ENCODE measurements at places on chromosomes 6 and 20.

DNA sequence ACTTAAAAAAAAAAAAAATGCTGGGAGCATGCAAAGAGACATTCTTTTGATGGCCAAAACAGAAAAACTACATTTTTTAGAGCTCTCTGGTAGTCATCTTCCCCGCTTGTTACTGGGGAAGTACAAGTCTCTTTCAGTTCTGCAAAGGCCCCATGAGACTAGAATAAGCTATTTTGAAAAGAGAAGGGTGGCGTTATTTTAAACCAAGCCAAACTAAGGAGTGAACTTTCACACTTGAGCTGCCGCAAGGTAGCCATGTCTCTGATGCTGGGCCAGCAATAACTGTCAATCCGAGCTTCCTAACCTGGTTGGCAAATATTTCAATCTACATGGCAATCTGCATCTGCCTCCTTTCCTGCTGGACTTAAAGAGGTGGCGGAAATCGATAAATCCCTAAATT lies 96.7 kb downstream of the L3MBTL3 start:
- no peak for DNase-seq

DNA sequence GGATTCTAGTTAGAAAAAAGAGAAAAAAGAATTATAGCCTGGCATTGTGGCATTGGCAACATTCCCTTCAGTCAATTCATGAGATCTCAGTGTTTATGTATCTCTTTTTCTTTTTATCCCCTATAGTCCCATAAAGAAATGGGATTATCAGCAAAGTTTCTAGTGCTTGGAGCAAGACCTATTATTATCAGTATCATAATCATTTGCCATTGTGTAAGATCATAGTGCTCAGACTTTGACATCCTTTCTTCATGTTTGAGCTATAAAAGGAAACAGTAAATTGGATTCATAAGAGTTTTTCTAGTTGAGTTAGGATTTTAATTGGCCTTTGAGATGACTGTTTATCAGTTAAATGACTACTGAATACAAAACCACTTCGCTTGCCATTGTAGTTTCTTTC lies 295.6 kb downstream of the GRIK2 start:
- DNase-seq: no peak

DNA sequence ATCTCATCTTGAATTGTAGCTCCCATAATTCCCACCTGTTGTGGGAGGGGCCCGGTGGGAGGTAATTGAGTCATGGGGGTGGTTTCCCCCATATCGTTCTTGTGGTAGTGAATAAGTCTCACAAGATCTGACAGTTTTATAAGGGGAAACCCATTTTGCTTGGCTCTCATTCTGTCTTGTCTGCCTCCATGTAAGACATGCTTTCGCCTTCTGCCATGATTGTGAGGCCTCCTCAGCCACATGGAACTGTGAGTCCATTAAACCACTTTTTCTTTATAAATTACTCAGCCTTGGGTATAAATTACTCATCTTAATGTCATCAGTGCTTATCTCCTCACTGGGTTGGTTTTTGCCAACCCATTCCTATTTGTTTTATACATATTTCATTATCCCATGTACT lies 142.0 kb upstream of the GMDS start:
- DNase-seq: no peak

DNA sequence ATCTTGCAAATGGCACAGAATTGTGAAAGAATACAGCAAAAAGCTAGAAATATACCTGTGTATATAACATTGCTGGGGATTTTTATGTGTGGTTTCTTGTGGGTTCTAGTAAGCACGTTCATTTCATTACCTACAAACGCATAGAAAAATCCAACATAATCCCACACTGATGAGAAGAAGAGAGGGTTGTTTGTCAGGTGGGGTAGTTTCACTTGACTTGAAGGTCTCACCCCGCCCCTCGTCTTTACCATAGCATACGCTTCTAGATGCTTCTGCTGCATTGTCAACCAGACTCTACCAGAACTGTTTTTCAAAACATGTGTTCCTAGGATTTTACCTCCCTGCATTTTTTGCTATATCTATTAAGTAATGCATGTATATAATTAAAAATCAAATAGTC lies 284.1 kb upstream of the TAB2 start:
- DNase-seq: no peak

- DNase-seq: no peak
These were observed 114.3 kb upstream of the ZFP64 start for GRCh38 chr20:52305858-52306257.

GRCh38 chr20:49285813-49286494 lies 8.1 kb upstream of the ZNFX1 start:
- DNase-seq: no peak

DNA sequence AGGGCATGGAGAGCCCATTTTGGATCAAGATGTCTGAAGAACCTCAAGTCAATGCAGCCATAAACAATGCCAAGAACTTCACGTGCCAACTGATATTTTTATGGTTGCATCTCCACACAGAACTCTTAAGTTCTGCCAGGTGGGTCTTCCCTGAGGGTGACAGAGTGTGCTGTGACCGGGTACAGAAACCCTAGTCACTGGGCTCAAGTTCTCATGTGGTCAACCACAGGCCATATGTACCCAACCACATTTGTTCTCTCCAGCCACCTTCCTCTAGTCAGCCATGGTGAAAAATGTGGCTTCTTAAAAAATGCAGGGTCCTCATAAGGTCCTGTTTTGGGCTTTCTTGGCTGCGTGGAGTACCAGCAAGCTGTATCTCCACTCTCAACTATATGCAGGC lies 48.9 kb downstream of the CLIC5 start:
- no peak for DNase-seq

- DNase-seq: peak; percentile 77
These were observed 180.2 kb downstream of the PACRG start for GRCh38 chr6:162907876-162908481.

DNA sequence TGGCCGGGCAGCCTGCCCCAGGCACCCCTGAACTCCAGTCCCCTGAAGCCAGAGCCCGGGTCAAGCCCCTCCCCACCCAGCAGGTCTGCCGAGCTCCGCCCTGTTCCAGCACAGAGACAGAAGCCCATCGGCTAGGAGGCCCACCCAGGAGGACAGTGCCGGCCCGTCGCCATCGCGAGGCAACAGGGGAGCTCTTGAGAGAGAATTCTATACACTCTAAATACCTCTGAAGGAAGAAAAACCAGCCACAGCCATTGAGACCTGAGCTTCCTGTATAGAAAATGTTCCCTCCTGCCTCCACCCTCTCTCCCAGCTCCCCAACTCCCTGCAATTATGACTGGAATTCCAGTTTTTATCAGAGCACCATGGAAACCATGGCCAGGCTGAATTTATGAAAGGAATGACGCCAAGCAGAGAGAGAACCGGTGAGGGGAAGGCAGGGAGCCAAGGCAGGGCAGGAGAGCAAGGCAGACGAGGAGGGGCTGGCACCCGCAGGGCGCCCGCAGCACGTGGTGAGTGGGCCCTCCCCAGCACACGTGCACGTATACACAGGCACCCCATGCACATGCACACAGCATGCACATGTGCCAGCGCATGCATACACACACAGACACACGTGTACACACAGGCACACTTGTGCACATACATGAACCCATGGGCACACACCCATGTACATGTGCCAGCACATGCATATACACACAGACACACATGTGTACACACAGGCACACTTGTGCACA lies 27.6 kb upstream of the MRGBP start:
- DNase-seq: no peak

- DNase-seq: no peak
These were observed 93.7 kb upstream of the ATXN1 start for GRCh38 chr6:16854986-16855385.

DNA sequence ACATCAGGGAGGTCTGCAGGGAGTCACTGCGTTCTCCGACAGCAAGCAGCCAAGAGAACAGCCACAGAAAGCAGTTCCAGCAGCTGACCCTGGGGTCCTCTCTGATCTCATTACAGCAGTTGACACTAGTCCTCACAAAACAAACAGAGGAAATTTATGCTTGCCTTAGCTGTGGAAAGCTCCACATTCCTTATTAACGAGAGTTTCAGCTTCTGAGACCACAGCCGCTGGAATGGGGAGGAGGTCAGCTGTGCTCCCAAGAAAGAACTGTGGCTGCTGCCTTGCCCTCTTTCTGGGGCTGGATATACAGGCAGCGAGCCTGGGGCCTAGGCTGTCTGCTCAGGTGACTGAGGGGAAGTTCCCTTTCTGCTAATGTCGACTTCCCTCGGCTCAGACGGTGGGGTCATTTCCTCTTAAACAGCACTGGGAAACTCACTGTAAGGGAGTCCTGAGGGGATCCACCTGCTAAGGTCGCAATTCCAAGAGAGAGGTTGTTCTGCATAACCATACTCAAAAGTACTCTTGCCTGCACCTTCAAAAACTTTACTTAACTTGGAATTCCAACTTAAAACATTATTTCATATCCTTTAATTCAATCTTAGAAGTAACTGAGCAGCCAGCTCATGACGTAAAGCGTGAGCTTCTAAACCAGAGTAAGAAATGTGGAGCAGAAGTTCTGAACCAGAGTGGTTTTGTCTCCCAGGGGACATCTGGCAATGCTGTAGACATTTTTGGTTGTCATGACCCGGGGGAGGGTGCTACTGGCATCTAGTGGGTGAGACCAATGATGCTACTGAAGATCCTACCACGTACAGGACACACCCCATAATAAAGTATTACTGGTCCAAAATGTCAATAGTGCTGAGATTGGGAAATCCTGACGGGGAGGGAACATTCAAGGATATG lies 80.3 kb downstream of the BACH2 start:
- peak; percentile 76 for DNase-seq

DNA sequence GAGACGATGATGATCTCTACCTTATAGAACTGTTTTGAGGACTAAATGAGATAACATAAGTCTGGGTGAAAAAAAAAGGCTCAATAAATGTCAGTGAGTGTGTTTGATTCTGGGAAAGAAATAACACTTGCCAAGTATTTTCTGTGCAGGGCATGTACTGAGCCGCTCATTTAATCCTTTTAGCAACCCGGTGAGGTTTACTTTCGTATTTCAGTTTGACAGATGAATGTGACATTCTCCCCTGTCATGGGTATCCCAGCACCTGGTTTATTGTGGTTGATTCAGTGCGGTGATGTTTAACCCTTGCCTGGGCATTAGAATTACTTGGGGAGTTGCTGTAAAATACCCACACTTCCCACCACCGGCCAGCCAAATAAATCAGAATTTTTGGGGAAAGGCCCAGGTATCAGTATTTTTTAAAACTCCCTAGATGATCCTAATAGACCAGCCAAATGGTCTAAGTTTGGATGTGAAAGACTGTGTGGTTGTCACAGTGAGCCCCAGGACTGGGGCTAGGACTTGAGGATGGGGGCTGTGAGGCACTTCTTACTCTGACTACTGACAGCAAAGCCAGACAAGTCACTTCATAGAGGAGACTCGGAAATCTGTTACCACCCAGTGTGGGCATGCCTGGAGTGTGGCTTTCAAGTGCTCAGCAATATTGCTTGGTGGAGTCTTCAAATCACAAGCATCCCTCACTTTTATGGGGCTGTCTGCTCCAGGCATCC lies 100.2 kb upstream of the KCNG1 start:
- no peak for DNase-seq

GRCh38 chr6:29763491-29764289 lies 40.5 kb downstream of the HLA-F start:
- peak; percentile 85 for DNase-seq

- no peak for DNase-seq
These were observed 260.0 kb downstream of the ARID1B start for GRCh38 chr6:157037165-157037564.

- DNase-seq: no peak
These were observed 115.4 kb downstream of the BCAS1 start for GRCh38 chr20:53954723-53955658.

DNA sequence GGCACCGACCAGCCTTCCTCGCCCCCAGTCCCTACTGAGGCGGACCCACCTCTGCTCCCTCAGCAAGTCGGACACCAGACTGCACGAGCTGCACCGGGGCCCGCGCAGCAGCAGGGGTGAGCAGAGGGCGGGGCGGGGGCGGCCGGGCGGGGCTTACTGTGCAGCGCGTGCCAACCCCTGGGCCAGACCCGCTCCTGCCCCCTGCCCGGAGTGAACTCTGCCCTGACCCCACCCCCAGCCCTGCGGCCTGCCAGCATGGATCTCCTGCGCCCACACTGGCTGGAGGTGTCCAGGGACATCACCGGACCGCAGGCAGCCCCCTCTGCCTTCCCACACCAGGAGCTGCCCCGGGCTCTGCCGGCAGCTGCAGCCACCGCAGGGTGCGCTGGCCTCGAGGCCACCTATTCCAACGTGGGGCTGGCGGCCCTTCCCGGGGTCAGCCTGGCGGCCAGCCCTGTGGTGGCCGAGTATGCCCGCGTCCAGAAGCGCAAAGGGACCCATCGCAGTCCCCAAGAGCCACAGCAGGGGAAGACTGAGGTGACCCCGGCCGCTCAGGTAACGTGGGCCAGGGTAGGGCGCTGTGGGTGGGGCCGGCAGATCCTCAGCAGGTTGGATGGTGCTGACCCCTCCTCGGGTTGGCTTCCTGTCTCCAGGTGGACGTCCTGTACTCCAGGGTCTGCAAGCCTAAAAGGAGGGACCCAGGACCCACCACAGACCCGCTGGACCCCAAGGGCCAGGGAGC lies 1.5 kb upstream of the SLC2A4RG start:
- no peak for DNase-seq

GRCh38 chr6:143803769-143804568 lies 39.2 kb upstream of the LTV1 start:
- DNase-seq: no peak

DNA sequence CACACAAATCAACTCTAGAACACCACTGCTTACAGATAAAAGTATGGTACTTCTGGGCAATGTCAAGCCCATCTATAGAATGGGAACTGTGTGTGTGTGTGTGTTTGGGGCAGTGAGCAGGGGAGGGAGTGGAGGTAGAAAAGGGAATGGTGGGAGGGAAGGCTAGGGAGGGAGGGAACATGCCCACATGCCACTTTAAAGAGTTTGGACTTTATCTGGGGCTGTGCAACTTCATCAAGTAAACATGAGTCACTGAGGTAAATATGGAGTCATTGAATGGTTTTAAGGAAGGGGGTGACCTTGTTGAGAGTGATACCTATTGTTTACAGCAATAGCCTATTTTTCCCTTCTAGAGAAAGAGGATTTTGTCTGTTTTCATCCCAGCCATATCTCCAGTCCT lies 22.5 kb upstream of the RNGTT start:
- DNase-seq: no peak

GRCh38 chr6:141688916-141689315 lies 443.8 kb upstream of the GJE1 start:
- DNase-seq: no peak

GRCh38 chr6:43274916-43275597 lies 23.0 kb upstream of the SLC22A7 start:
- DNase-seq: no peak

DNA sequence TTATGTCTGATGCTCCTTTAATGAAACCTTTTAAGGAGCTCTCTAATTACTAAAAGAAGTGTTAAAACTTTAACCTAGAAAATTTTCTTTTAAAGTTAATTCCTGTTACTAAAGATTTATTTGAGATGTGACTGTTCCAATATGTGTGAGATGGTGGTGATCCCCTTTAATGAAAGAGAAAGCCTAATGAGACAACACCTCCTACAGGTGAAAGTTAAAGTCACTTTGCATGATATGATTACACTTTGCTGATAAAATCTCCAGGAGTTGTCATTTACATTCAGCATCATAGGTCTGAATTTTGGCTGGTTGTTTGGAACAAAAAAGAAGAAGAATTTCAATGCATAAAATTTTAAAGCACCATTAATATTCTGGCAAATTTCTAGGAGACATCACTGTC lies 307.4 kb downstream of the TRDN start:
- no peak for DNase-seq

Data from inflammatory macrophage treated with lipopolysaccharide for 1 hour (primary cell).